ENCODE measurements at places on chromosomes 4 and X.

DNA sequence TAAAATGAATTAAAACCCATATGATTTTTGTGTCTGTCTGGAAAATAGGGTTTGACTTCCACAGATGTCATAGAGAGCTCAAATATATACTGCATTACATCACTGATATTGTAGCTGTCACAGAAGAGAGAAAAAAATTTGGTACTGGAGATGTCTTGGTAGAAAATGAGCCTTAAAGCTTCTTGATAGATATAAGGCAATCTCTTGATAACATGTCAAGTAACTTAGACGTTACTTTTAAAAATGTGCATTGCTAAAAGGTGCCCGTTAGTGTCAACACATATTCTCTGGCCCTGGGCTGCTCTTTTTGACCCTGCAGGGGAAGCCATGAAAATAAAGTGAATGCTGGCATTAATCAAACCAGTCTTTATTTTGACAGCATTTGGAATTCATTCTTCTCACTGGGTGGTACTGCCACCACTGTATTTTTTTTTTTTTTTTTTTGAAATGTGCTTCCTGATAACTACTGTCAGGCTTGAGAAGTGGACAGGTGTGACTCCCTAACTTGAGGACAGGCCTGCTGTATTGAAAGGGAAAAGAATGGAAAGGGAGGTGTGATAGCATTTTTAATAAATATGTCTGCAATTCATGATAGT, 53.0 kb upstream of the RAPGEF2 start:
- DNase-seq: no peak

DNA sequence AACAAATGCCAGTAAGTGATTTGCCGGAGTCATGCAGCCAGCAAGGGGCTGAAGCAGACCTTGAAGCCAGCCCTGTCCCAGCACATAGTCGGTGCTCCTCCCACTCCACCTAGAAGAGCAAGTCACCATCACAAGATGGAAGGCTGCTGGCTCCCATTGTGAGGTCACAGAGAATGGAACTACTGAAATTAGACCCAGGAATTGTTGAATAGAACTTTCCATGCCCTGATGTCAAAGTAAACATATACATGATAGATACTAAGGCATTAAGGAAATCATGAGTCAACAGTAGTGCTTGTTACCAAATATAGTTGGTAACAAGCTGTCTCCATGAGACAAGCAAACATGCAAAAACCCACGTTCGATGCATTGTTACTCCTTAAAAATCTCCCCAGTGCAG, 177.1 kb upstream of the MID1 start:
- no peak for DNase-seq

GRCh38 chrX:69082055-69082752, 83.0 kb downstream of the PJA1 start:
- DNase-seq: peak; percentile 38

GRCh38 chr4:181745933-181746625, 497.1 kb upstream of the TENM3 start:
- DNase-seq: no peak

DNA sequence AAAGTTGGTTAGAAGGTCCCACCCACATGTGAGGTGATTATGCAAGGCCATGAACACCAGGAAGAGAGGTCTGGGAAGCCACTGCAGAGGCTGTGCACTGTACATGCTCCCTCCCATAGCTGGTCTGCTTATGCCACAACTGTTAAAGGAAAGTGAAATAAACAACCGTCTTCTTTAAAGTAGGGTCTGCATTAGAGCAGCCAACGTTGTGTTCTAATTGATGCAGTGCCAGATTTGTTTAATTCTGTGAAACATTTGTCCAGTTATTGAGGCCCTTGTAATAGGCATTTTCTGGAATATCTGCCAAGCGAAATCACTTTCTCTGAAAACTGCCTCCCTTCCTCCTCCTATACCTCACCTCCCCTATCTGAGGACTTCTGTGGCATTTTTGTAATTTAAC, 224.0 kb upstream of the LNX1 start:
- no peak for DNase-seq
